ENCODE measurements at places on chromosomes 12 and 14.

DNA sequence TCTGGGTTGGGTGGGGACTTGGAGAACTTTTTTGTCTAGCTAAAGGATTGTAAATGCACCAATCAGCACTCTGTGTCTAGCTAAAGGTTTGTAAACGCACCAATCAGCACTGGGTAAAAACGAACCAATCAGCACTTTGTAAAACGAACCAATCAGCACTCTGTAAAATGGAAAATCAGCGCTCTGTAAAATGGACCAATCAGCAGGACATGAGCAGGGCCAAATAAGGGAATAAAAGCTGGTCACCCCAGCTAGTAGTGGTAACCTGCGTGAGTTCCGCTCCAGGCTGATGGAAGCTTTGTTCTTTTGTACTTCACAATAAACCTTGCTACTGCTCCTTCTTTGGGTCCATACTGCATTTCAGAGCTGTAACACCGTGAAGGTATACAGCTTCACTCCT is 1.7 kb upstream of the ACOT2 start:
- DNase-seq: no peak

DNA sequence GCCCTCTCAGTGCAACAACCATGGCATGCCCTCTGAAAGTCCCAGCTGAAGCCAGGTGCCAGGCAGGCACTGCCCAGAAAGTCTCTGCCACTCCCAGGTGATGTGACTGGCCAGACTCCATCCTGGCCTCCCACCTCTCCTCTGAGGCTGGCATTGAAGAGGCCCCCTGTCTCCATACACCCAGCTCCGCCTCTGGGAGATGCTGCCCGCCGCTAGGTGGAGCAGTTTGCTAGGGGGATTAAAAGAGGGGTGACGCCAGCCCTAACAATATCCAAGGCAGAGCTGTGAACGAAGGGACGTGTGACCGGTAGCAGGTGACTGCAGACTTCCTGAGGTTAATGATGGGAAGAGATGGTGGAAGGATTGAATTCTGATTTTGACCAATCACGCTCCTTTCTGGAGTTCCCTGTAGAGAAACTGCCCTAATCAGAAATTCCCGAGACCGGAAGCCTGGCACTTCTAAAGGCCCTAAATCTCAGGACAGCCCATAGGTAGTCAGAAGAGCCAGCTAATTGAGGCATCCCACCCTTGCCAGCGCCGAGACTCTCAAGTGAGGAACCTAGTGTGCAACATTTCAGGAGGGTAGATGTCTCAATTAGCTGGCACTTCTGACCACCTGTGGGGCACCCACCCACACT is 8.3 kb upstream of the PLEK2 start:
- no peak for DNase-seq

DNA sequence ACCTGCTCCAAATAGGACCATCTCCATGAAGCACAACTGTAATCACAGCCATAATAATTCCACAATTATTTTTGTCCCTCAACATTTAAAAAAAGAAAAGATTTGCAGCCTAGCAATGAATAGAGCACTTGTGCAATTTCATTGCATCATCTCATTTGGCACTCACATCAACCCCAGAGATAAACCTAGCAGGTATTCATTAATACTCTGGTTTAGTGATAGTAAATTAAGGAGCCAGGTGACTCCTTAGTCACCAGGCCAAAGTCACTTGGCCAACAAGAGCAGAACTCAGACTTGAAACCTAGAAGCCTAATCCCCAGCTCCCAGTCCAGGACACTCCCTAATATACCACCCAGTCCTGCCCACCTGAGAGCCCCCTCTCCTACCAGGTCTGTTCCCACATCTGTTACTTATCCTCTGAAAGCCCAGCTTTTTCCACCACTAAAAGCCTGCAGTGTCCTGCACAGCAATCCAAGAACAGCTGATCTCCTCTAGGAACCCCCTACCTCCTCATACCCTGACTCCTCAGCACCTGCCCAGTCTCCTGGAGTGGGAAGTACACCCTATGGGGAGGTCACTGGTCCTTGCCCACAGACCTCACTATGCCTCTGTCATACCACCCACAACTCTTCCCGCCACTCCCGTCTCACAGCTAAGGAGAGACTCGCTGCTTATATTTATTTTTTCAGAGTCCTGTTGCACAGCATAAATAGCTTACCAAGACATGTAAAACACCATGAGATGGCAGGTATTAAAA is 22.1 kb downstream of the OR10P1 start:
- DNase-seq: no peak

- no peak for DNase-seq
Measured at GRCh38 chr12:109488051-109488665, 10.7 kb downstream of the UBE3B start.
